ENCODE measurements at places on chromosomes 3 and 15.

DNA sequence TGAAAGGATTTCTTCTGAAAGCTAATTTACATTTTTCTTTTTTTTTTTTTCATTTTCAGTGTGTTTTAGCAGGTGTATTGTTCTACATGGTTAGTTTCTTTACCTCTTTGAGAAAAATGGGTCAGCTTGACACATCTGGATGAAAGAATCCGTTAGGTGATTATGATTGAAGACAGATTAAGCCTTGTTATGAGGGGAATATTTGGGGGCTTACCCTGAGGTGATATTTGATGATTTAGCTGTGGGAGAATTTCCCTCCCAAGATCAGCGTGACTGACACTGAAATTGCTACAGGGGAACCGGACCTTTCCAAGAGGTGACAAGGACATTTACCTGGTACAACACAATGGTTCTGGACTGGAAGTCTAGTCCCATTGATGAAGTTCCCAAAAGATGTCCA, 147.5 kb downstream of the NFKBIZ start:
- no peak for DNase-seq

DNA sequence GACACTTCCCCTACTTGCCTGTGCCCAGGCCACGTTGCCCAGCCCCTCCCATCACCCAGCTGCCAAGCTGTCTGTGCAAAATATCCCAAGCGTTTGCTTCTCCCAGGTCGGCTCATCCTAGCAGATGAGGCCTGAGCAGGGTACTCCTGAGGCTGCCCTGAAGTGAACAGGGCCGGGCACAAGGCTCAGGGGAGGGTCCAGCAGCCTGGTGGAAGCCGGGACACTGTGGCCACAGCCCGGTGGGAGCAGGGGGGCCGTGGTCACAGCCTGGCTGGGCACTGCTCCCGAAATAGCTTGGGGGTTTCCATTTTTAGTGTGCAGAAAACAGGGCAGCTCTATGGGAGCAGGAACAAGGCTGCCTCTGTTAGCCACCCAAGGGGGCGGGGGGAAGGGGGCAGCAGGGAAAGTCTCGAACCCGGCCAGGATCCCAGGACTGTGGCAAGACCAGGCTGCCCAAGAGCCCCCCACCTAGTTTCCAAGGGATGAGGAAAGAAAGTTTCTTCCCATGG, 3.4 kb downstream of the PLXNB1 start:
- no peak for DNase-seq

- no peak for DNase-seq
Measured at GRCh38 chr15:100259266-100259665, 82.5 kb downstream of the ADAMTS17 start.

DNA sequence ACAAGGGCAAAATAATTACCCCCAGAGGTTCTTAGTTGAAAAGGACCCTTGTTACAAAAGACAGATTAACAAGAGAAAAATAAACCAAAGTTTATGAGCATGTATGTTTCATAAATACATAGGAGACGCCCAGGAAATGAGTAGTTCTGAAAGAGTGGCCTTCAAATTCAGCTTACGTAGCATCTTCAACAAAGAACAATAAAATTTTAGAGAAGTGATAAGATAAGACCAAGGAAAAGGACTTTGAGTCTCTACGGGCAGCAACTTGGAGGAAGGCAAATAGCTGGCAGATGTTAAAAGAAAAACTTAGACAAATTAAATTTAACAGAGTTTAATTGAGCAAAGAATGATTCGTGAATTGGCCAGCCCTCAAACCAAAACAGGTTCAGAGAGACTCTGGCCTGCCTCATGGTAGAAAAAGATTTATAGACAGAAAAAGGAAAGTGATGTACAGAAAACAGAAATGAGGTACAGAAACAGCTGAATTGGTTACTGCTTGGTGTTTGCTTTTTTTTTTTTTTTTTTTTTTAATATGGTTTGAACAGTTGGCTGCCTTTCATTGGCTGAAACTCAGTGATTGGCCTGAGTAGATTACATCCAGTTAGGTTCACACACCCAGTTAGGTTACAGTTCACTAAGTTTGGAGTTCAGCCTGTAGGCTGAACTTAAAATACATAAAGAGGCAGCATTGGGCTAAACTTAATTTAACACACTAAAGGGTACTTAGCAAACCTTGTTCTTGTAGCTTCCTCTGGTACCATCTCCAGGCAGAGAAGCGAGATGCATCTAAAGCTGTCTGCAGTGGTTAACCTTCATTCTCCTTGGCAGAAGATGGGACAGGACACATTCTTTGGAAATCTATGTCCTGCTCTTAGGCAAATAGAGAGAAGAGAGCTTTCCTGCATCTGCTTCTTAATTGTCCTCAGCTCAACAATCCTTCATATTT, 23.2 kb downstream of the C2CD4B start:
- DNase-seq, result no peak

DNA sequence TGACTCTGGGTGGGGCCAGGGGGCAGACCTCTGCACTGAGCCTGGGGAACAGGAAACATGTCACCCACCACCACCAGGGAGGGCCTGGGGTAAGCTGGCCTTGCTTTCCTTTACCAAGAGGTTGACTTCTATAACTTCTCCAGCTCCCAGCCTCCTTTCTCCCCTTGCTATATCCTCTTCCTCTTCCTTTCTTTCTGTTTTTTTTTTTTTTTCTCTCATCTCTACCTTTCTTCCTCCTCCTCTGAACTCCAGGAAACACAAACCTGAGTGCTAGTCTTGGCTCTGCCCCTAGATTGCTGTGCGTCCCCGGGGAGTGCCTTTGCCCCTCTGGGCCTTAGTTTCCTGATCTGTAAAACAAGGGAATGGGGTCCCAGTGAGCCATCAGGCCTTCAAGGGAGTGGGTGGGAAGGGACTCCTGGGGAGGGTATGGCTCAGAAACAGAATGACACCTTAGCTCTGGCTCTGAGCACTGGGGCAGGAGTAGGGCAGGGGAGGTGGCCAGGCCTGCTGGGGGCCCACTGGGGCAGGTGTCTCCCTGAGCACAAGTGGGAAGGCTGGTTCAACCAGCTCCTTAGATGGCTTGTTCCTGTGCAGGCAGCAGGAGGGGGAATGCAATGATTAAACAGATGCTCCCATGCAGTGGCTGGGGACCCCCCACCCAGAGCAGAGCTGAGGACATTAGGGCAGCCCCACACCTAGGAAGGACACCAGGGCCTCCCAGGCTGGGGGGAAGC, 4.3 kb downstream of the SNX33 start:
- no peak for DNase-seq

Data from NCI-H187 (cell line).